Neural progenitor cell (in vitro differentiated cells): ENCODE measurements at places on chromosomes 4 and X. TPM values are rescaled to one million over a fixed set of nuclear protein-coding genes. Genes with fewer than 3 reads are reported as not detected.

DNA sequence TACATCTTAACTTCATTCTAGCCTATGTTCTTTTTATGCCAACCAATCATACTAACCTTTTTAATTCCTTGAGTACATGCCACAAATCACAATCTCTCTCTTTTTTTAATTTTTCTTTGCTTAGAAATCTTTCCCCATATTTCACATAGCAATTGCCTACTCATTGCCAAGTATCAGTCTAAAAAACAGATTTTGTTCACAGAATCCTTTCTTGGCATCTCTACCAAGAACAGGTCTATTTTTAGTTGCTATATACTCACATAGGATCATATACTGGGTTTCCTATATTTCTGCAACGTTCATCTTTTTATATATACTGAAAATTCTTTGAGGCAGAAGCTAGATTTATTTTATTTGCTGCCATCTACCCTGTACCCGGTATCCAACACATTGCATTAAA, 292.1 kb downstream of the GASK1B start:
- DNase-seq: no peak
- H3K27me3 ChIP-seq: no peaks in the 10 kb centered on the region
- H3K4me3 ChIP-seq: no peak overlapping the region
- H3K36me3 ChIP-seq: no peaks in the 10 kb centered on the region
- no peak overlapping the region for H3K27ac ChIP-seq

Gene CENPVL1
- 0.56 and 2.0 TPM in 2 replicates for total RNA-seq

DNA sequence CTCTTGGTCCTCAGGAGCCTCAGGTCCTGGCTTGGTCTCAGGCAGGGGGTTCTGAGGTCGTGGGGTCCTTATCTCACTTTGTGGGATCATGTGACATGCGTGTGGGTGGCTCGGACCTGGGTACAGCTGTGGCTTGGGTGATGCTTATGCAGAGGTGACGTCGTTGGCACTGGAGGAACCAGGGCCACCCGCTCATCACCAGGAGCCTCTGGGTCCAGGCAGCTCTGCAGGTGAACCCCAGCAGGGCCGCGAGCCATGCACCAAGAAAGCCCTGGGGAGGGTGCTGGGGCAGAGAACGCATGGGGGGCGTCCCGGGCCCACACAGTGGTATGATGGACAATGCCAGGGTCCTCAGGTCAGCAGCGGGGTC, 8.7 kb downstream of the ATP5ME start:
- no peaks in the 10 kb centered on the region for H3K27me3 ChIP-seq
- DNase-seq: no peak
- peaks cover 5% of the 10 kb centered on the region for H3K4me1 ChIP-seq
- no peaks in the 10 kb centered on the region for H3K36me3 ChIP-seq
- H3K4me3 ChIP-seq: no peak overlapping the region

- H3K4me1 ChIP-seq: no peaks in the 10 kb centered on the region
- H3K4me3 ChIP-seq: no peak overlapping the region
- no peak overlapping the region for H3K27ac ChIP-seq
- no peak for DNase-seq
Observed at GRCh38 chr4:69224891-69225290, 10.3 kb upstream of the UGT2B11 start.

GRCh38 chr4:61580721-61581377, 380.7 kb downstream of the ADGRL3 start:
- H3K4me1 ChIP-seq: no peaks in the 10 kb centered on the region
- H3K4me3 ChIP-seq: no peak overlapping the region
- H3K27ac ChIP-seq: no peak overlapping the region
- no peak for DNase-seq

DNA sequence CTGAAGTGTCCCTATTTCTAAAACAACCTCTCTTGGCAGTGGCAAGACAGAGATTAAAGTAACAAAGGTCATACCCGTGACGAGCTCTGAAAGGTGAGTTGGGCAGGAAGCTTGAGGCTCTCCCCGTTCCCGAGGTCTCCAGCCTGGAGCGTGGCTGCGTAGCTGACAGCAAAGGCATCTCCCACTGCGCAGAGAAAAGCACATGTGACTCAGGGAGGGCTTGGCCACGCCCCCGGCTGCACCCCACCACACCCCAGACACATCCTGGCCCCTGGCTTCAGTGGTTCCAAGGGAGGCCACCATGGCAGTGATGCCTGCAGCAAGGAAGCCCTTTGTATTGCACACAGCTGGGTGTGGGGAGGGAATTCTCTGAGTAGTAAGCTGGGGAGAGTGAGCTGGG, 23.1 kb downstream of the EVC2 start:
- H3K27me3 ChIP-seq: no peaks in the 10 kb centered on the region
- H3K27ac ChIP-seq: no peak overlapping the region
- no peaks in the 10 kb centered on the region for H3K4me1 ChIP-seq
- H3K36me3 ChIP-seq: no peaks in the 10 kb centered on the region

DNA sequence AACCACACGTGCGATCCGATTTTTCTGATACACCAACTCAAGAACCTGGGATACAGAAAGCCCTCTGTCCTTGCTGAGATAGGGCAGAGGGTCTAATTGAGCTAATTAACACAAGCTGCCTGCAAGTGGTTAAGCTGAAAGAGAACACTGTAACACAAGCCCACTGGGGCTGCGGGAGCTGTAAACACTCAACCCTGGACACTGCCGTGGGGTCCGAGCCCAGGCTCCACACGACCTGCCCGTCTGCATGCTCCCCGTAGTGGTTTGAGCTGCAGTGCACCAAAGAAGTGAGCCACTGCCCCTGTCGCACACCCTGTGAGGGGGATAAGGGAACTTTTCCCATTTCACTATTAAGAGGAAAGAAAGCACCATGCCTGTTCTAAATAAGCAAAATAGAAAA, 54.6 kb downstream of the SPANXN3 start:
- H3K4me3 ChIP-seq: no peak overlapping the region
- H3K36me3 ChIP-seq: no peaks in the 10 kb centered on the region
- H3K4me1 ChIP-seq: no peaks in the 10 kb centered on the region
- DNase-seq: no peak

Gene TTC29
- total RNA-seq: 0.09 and 0.15 TPM in 2 replicates

Gene GYG2
- 44.4 and 65.6 TPM in 2 replicates for total RNA-seq

GRCh38 chr4:68905598-68905938, 46.0 kb downstream of the UGT2A3 start:
- no peaks in the 10 kb centered on the region for H3K27me3 ChIP-seq
- peak overlapping the region; percentile 42 for H3K4me3 ChIP-seq
- H3K36me3 ChIP-seq: no peaks in the 10 kb centered on the region
- no peak overlapping the region for H3K27ac ChIP-seq
- peaks cover 14% of the 10 kb centered on the region for H3K4me1 ChIP-seq
- no peak for DNase-seq

Gene SH3RF1
- 14.1 and 17.1 TPM in 2 replicates for total RNA-seq

GRCh38 chr4:68326141-68326540, 23.7 kb downstream of the YTHDC1 start:
- DNase-seq: no peak
- H3K27me3 ChIP-seq: no peaks in the 10 kb centered on the region
- H3K4me3 ChIP-seq: no peak overlapping the region
- peaks cover 39% of the 10 kb centered on the region for H3K36me3 ChIP-seq
- no peaks in the 10 kb centered on the region for H3K4me1 ChIP-seq
- H3K27ac ChIP-seq: no peak overlapping the region

GRCh38 chr4:76306882-76307659, 538 bp downstream of the STBD1 start:
- no peaks in the 10 kb centered on the region for H3K36me3 ChIP-seq
- H3K4me1 ChIP-seq: no peaks in the 10 kb centered on the region
- H3K4me3 ChIP-seq: peak overlapping the region; percentile 76

Gene RP2
- total RNA-seq: 17.2 and 25.0 TPM in 2 replicates

GRCh38 chr4:153248641-153249198, 44.5 kb downstream of the TRIM2 start:
- H3K36me3 ChIP-seq: no peaks in the 10 kb centered on the region
- H3K4me3 ChIP-seq: peak overlapping the region; percentile 52
- H3K27me3 ChIP-seq: no peaks in the 10 kb centered on the region
- peaks cover 29% of the 10 kb centered on the region for H3K4me1 ChIP-seq

DNA sequence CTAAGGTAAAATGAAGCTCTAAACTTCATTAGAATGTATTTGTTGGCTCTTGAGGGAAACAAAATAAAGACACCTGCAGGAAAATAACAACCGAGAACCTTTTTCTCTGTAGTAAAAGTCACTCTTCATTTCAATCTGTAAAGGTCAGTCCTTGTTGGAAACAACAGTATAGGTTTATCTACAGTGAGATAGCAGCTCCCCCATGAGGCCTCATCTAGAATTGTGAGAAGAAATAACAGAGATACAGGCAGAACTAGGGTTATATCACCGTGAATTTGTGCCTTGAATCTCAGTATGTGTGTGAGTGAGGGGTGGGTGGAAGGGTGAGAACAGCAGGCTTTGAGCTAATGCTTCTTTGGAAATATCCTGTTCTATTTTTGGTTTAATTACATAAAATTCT, 107.8 kb upstream of the FMR1 start:
- no peaks in the 10 kb centered on the region for H3K36me3 ChIP-seq
- no peaks in the 10 kb centered on the region for H3K27me3 ChIP-seq
- no peak overlapping the region for H3K27ac ChIP-seq
- no peaks in the 10 kb centered on the region for H3K4me1 ChIP-seq
- peak; percentile 42 for DNase-seq
- H3K4me3 ChIP-seq: no peak overlapping the region

Gene WDR17
- 4.7 and 9.1 TPM in 2 replicates for total RNA-seq

DNA sequence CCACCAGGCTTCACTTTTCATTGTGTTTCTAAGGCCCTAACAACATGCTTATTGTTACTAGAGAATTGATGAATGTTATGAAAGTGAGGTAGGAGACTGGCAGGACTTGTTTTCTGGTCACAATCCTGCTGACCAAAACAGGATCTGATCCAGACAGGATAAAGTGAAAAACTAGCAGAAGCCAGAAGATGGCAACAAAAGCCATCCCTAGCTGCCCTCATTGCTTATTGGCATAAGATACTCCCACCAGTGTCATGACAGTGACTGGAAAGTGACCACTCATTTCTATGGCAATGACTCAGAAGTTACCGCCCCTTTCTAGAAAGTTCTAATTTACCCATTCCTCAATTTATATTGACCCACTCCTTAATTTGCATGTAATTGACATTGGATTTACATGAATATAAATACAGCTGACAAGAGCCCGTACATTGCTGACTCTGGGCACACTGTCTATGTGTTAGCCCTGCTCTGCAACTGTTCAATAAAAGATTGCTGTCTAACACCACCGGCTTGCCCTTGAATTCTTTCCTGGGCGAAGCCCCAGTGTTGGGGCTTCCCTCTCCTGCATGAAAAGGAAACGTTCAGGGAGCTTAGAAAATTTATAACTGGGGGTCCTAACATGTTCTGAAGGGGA, 30.0 kb upstream of the FGG start:
- H3K36me3 ChIP-seq: no peaks in the 10 kb centered on the region
- DNase-seq: peak; percentile 20
- no peak overlapping the region for H3K4me3 ChIP-seq
- H3K27ac ChIP-seq: no peak overlapping the region
- no peaks in the 10 kb centered on the region for H3K27me3 ChIP-seq

GRCh38 chrX:16639966-16640365, 10.0 kb upstream of the S100G start:
- DNase-seq: no peak
- peaks cover 9% of the 10 kb centered on the region for H3K36me3 ChIP-seq
- H3K4me1 ChIP-seq: no peaks in the 10 kb centered on the region
- no peaks in the 10 kb centered on the region for H3K27me3 ChIP-seq

Gene GAGE13
- not detected in 2 replicates for total RNA-seq

- no peak for DNase-seq
- no peaks in the 10 kb centered on the region for H3K36me3 ChIP-seq
- peaks cover 10% of the 10 kb centered on the region for H3K4me1 ChIP-seq
- H3K27me3 ChIP-seq: no peaks in the 10 kb centered on the region
- no peak overlapping the region for H3K27ac ChIP-seq
Observed at GRCh38 chrX:139850968-139851367, 81.9 kb downstream of the ATP11C start.

GRCh38 chr4:151013491-151013890, 1.6 kb downstream of the LRBA start:
- peak overlapping the region; percentile 84 for H3K4me3 ChIP-seq
- H3K36me3 ChIP-seq: peaks cover 5% of the 10 kb centered on the region
- H3K4me1 ChIP-seq: peaks cover 13% of the 10 kb centered on the region
- H3K27me3 ChIP-seq: no peaks in the 10 kb centered on the region
- no peak overlapping the region for H3K27ac ChIP-seq

Gene HTN3
- total RNA-seq: not detected in 2 replicates

GRCh38 chr4:34261799-34262314, 1982.5 kb downstream of the ARAP2 start:
- no peaks in the 10 kb centered on the region for H3K27me3 ChIP-seq
- DNase-seq: peak; percentile 18
- H3K4me1 ChIP-seq: no peaks in the 10 kb centered on the region
- no peak overlapping the region for H3K4me3 ChIP-seq
- no peak overlapping the region for H3K27ac ChIP-seq

Gene LEF1
- total RNA-seq: 15.0 and 19.4 TPM in 2 replicates

- no peaks in the 10 kb centered on the region for H3K27me3 ChIP-seq
- peaks cover 17% of the 10 kb centered on the region for H3K4me1 ChIP-seq
- peak overlapping the region; percentile 24 for H3K4me3 ChIP-seq
- peak overlapping the region; percentile 88 for H3K27ac ChIP-seq
- no peaks in the 10 kb centered on the region for H3K36me3 ChIP-seq
Observed at GRCh38 chr4:150938873-150939499, 76.1 kb downstream of the LRBA start.

DNA sequence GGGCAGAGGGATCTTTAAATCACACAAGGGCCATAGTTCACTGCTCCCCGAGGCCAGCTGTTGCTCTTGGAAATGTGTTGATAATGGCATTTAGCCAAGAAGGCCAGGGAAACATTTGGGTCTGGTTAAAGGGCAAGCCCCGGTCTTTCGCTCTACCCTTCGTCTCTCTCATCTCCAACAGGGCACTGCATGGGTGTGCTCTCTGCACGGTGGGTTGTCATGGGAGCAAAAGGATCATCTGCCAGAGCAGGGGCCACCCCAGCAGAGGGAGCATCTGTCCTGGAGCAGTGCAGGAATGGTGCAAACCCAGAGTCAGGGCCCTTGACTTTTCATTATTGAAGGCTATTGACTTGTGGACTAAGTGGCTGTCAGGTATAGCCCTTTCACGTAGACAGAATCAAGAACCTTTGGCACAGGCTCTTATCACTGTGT, 22.7 kb upstream of the PGRMC2 start:
- peak; percentile 47 for DNase-seq
- no peaks in the 10 kb centered on the region for H3K36me3 ChIP-seq
- no peaks in the 10 kb centered on the region for H3K27me3 ChIP-seq

DNA sequence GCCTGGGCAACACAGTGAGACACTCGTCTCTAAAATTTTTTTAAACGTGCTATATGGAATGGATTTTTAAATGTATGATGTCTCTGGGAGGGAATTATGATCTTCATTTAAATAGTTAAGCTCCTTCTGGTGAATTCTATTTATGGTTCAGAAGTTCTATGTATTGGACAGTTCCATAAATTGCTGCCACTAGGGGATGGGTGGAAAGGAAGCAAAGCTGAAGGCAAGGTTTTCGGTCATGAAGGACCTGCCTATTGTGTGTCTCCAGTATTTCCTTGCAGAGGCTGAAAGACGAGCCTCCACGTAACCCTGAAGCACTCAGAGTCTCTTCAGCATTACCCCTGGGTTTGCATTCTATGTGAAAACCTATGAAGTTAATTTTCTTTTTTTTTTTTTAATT, 451.5 kb upstream of the FAT1 start:
- no peak overlapping the region for H3K27ac ChIP-seq
- H3K27me3 ChIP-seq: no peaks in the 10 kb centered on the region
- DNase-seq: no peak

- no peak overlapping the region for H3K27ac ChIP-seq
- no peaks in the 10 kb centered on the region for H3K27me3 ChIP-seq
- H3K4me1 ChIP-seq: no peaks in the 10 kb centered on the region
Observed at GRCh38 chr4:146182443-146182842, 6.9 kb downstream of the LSM6 start.
